ENCODE measurements at places on chromosomes 7 and 10.

DNA sequence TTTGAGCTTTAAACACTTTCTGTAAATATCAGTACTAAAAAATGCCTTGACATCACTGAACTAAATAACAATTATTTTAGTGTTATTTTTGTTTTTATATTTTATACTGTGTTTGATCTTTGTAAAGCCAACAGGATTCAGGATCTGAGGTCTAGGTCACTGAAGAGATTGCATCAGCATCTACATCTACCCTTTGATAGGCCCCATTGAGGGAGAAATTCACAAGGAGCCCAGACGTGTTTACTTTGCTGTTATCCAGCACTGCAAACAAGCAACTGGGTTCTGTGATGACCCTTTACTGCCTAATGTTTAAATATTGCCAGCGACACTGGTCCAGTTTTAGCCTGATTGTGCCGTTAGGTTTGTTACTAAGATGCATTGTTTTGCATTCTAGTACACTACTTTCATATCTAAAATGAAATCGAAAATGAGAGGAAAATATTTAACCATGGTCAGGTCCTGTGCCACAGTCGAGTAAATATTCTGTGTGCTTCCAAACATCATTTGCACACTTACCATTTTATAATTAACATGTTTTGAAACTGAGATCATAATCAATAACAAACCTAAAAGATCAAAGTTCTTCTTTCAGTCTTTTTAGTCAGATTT is 48.7 kb downstream of the SP8 start:
- DNase-seq: no peak

- DNase-seq: no peak
These were observed 754.8 kb downstream of the KCNMA1 start for GRCh38 chr10:76882796-76883195.

DNA sequence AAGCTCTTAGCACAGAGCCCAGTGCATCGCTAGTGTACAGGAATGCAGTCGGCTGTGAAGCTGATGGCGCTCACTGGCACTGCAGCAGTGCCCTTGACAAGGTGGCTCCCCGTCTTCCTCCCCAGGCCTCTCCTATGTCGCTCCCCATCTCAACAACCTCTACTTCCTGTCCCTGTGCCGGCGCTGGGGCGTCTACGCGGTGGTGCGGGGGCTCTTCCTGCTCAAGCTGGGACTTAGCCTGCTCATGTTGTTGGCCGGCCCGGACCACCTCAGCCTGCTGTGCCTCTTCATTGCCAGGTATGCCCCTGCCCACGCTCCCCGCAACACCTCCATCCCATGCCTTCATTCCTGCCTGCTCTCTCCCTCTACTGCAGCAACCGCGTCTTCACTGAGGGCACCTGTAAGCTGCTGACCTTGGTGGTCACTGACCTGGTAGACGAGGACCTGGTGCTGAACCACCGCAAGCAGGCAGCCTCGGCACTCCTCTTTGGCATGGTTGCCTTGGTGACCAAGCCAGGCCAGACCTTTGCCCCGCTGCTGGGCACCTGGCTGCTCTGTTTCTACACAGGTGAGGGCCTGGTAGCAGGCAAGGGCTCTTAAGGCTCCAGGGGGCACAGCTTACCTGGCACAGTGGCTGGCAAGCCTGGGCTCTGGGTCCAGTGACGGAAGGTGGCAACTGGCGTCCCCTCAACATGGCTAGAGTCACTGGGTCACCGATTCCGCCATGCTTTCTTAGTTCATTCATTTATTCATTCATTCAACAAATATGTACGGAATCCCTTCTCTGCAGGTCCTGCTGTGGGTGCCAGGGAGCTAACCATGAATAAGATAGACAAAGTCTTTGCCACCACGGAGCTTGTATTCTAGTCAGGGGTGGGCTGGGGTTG is 22.3 kb upstream of the C10orf95 start:
- DNase-seq: no peak

- no peak for DNase-seq
These were observed 37.7 kb upstream of the EZH2 start for GRCh38 chr7:148921806-148922205.

DNA sequence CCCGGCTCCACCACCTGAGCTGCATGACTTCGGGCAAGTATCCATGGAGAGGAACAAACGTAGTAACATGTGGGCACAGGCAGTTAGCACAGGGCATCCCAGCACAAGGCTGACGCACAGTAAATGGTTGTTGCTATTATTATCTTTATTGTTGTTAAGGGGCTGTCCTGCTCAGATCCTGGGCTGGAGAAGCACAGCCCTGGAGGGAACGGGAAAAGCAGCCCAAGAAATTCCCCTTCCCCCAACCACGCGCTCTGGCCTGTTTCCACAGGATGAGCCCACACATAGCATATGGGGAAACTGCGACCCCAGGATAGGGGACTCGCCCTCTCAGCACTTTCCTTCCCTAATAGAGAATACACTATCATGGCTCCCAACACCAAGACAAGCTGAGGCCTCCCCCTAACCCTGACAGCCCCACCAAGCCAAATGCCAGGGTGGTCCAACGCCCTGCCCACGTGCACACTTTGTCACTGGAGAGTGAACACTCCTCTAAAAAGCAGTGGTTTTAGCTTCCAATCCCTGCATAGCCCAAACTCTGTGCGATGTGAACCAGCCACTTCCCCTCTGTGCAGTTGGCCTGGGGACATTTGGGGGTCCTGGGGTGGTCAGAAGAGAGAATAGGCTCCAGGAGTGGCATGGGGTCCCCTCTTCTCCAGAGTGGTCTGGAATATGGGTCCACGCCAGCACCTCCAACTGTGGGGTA is 11.0 kb downstream of the PSD start:
- no peak for DNase-seq

DNA sequence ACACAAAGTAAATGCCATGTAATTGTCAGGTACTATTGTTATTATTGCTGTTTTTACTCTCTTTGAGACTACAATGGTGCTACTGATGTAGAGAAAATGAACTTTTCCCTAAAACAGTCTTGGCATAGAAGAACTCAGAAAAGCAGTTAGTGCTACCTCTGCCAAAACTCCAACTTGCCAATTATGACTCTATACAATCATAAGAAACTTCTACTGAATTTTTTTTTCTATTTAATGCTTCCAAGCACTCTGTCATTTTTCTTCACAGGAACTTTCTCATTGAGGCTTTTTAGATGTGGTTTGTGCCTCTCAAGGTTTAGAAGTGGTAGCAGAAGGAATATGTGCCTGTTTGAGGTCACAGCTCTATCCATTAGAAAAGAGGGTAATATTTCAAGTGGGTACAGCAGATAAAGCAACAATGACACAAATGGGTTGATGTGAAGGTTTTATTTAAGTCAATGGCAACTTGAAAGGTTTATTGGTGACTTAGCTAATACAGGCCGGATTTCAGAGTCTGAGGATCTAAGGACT is 64.0 kb upstream of the FERD3L start:
- DNase-seq: no peak

GRCh38 chr7:130486954-130487436 is 4.9 kb upstream of the MEST start:
- DNase-seq: no peak

- no peak for DNase-seq
These were observed 588 bp upstream of the ORC5 start for GRCh38 chr7:104208421-104208780.

- DNase-seq: no peak
These were observed 60.4 kb downstream of the SEMA3A start for GRCh38 chr7:84134169-84134568.

DNA sequence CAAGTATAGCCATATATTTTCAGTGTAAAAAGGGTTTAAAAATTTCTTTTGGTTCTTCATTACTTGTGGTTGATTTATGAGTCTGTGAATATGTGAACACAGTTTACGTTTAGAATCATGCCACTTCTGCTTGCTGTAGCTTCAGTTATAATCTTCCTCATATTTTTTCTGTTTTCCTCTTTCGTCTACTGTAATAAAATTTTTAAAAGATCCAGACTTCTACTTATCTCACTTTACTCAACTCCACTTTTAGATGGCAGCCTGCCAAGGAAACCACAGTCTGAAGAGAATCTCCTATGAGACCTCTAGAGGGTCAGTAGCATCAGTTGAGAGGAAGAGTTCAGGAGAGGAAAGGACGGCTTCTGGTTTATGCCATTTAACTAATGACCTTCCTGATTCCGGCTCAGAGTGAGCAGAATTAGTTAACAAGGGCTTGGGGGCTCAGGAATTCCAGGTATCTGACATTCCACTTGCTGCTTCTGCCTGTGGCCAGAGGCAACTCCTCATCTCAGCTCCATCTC is 21.4 kb downstream of the CREB5 start:
- peak; percentile 3 for DNase-seq

GRCh38 chr10:114470956-114471905 is 66.9 kb upstream of the AFAP1L2 start:
- peak; percentile 76 for DNase-seq

DNA sequence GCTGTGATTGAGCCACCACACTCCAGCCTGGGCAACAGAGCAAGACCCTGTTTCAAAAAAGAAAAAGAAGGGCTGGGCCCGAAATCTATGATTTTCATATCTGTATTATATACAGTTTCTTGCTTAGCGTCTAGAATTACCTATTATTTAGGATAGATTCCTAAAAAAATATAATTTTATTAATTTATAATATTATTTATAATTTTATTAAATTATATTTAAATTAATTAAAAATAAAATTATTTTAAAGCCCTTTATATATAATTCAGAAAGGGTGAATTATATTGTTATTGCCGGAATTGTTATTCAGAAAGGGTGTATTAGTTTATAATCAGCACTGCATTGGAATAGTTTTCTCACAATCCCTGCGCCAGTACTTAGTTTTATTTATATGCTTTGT is 14.5 kb downstream of the PPP1R9A start:
- no peak for DNase-seq

- no peak for DNase-seq
These were observed 16.3 kb downstream of the TLL2 start for GRCh38 chr10:96497391-96497790.

- DNase-seq: peak; percentile 50
These were observed 14.4 kb upstream of the SPRN start for GRCh38 chr10:133438711-133439273.

GRCh38 chr10:99339077-99339476 is 9.9 kb downstream of the CNNM1 start:
- DNase-seq: peak; percentile 38

DNA sequence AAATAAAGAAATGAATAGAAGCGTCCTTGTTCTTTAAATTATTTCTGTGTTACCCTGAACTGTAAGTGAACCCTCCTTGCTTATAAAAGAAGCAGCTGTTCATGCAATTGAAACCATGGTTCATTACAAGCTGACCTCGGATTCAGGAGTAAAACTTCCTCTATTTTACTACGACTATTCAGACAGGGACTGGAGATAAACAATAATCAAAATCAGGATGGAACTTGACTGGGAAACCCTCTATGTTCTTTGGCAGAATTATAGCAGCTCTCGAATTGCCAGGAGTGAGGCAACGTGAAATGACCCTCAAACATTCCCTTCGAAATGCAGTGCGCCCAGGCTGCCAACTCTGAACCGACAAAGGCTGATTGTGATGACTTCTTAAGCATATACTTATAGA is 172.1 kb downstream of the CYP26A1 start:
- DNase-seq: no peak

GRCh38 chr7:155506854-155507337 is 39.5 kb downstream of the CNPY1 start:
- peak; percentile 3 for DNase-seq

DNA sequence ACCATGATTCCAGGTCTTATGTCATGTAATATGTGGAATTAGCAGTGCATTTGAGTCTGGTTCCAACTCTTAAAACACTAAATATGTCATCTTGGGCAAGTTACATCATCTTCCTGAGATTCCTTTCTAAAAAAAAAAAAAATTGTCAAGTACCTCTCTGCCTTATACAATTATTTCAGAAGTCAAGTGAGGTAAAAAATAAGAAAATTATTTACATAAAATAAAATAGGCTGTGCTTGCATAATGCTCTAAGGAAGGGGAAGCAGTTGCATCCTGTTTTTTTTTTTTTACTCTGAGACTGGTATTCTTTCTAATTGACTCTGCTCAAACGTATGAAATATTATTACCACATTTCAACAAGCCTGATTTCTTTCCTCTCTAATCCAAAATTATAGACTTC is 55.1 kb upstream of the SEMA3A start:
- no peak for DNase-seq

DNA sequence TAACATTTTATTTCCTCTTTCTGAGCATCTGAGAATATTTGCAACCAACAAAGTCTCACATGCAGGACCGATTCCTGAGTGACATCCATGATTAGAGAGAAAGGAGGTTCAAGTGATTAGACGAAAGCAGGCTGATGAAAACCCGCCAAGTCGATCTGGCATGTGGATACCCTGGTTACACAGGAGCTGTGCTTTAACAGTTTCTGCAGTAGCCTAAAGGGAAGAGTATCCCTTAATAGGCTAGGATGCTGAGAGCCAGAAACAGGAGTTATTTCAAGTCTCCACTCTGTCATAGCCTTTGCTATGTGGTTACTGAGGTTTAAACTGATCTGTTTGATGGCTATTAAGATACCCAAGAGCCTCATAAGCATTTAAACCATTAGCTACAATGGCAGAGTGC is 82.5 kb downstream of the PRKCQ start:
- no peak for DNase-seq

GRCh38 chr10:132192991-132193665 is 6.4 kb downstream of the DPYSL4 start:
- no peak for DNase-seq

DNA sequence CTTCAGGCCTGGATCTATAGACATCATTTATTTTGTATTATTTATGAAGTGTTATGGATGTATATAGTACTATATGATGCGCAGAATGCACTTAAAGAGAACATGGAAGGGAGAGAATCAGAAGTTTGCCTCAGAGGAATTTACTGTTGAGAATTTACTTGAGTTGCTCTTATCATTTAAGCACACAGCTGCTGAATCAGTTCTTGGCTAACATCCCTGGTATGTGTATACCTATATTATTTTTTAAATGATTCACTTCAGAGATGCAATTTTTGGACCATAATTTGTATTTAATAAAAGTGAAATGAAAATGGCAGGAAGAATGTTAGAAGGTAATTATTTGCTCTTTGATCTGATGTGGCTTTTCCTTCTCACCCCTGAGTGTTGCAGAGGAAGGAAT is 191.6 kb downstream of the BICC1 start:
- peak; percentile 49 for DNase-seq

GRCh38 chr7:137992550-137993394 is 9.1 kb downstream of the CREB3L2 start:
- peak; percentile 93 for DNase-seq

DNA sequence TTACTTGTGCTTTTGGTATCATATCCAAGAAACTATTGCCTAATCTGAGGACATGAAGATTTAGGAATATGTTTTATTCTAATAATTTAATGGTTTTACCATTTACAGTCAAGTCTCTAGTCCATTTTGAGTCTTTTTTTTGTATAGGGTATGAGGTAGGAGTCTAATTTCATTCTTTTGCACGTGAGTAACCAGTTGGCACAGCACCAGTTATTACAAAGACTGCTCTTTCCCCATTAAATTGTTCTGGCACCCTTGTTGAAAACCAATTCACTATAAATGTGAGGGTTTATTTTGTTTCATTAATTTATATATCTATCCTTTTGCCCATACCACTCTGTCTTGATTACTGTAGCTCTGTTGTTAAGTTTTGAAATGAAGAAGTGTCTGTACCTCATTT is 381.6 kb downstream of the SUGCT start:
- peak; percentile 24 for DNase-seq

GRCh38 chr7:78765943-78766729 is 687.3 kb downstream of the MAGI2 start:
- no peak for DNase-seq
